Dermis blood vessel endothelial cell (primary cell): ENCODE measurements at places on chromosomes 13 and 19. TPM values are rescaled to one million over a fixed set of nuclear protein-coding genes. Genes with fewer than 3 reads are reported as not detected.

The FAM124A gene
- 9.4 and 9.7 TPM in 2 replicates for total RNA-seq

The CDX2 gene
- total RNA-seq: not detected in 2 replicates

The C19orf38 gene
- total RNA-seq: not detected in 2 replicates

The ARL11 gene
- 0.09 and 0.51 TPM in 2 replicates for total RNA-seq

The FLT1 gene
- 74.7 and 82.9 TPM in 2 replicates for total RNA-seq

The ZNF708 gene
- 9.7 and 9.9 TPM in 2 replicates for total RNA-seq

The NOVA2 gene
- total RNA-seq: 7.0 and 16.9 TPM in 2 replicates

The BEST2 gene
- total RNA-seq: not detected in 2 replicates

The ZNF675 gene
- total RNA-seq: 13.3 and 14.0 TPM in 2 replicates
